ENCODE measurements at places on chromosomes 6 and 20. TPM values are rescaled to one million over a fixed set of nuclear protein-coding genes. Genes with fewer than 3 reads are reported as not detected.

DNA sequence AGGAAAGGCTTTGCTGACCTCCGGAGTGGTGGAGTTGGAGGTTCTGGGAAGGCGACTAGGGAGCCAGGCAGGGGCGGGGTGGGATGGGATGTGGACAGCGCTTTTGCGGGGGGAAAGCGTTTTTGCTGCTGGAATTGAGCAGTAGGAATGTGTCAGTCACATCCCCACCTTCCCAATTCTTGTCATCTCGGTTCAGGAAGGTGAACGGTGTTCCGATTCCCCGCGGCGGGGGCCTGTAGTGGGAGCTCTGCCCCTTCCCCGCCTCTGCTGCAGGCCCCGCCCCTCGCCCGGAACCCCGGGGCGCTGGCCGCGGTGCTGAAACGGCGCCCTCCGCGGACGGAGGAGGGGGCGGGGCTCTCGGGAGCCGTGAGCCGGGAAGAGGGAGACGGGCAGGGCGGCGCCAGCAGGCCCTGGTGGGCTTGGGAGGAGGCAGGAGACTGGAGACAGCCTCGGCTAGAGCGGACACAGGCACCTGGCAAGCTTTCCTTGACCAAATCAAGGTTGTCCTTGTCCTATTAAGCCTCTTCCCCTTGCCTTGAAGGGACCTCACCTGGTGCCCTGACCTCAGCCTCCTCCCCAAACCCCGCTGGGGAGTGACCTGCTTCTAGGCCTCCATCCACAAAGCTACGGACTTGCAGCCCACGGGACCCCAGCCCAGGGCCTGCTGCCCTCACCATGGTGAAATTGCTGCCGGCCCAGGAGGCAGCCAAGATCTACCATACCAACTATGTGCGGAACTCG, at the start of gene LHFPL5:
Gene LHFPL5 (plus strand): TSS at position 357 of the 741 bp plus-strand sequence. CDS start 319 bp downstream, at position 676.
- peak; percentile 39 for DNase-seq

DNA sequence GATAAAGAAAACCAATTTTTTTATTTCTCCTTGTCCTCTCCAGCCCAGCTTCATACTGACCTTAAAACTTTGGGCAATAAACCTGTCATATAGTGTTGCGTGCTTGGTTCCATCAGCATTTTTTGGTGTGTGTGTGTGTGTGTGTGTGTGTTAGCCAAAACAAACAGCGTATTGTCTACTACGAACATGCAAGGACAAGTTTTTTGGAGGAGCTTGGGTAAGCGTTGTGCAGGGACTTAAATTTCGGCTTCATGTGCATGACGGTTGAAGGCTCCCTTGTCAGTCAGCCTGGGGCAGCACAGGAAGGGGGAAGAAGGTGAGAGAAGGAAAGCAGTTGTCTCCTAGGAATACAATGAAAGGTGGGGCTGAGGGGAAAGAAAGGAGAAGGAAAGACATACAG, 62.0 kb upstream of the PAX1 start:
- no peak for DNase-seq

MLIP gene
- 0.68 TPM for polyA plus RNA-seq

- no peak for DNase-seq
These were observed 68.7 kb upstream of the SLC4A11 start for GRCh38 chr20:3307725-3308124.

PSORS1C2 gene
- polyA plus RNA-seq, result not detected

CASS4 gene
- polyA plus RNA-seq, result 3.3 TPM

DNA sequence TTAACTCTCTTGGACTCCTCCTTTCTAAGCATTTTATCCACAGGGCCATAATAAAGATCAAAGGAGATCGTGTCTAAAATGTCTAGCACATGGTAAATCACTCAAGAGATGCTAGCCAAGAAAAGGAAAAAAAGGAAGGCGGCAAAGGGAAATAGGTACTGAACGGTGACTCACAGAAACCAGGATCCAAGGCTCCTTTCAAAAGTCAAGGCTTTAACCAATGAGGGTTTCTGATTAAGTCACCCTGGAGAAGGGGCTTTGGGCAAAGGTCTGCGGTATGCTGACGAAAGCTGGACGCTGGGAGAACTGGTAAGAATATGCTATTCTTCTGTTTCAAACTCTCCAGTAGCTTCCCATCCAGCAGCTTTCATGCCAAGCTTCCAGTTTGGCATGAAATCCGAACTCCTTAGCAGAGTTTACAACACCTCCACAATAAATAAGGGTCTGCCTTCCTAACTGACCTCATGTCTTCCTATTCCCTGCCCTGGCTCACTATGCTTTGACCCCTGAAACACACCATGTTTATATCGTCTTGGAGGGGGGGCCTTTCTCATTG, 1.0 kb downstream of the TOMM34 start:
- no peak for DNase-seq

- peak; percentile 52 for DNase-seq
These were observed 39.4 kb upstream of the RFPL4B start for GRCh38 chr6:112307707-112308106.

DNA sequence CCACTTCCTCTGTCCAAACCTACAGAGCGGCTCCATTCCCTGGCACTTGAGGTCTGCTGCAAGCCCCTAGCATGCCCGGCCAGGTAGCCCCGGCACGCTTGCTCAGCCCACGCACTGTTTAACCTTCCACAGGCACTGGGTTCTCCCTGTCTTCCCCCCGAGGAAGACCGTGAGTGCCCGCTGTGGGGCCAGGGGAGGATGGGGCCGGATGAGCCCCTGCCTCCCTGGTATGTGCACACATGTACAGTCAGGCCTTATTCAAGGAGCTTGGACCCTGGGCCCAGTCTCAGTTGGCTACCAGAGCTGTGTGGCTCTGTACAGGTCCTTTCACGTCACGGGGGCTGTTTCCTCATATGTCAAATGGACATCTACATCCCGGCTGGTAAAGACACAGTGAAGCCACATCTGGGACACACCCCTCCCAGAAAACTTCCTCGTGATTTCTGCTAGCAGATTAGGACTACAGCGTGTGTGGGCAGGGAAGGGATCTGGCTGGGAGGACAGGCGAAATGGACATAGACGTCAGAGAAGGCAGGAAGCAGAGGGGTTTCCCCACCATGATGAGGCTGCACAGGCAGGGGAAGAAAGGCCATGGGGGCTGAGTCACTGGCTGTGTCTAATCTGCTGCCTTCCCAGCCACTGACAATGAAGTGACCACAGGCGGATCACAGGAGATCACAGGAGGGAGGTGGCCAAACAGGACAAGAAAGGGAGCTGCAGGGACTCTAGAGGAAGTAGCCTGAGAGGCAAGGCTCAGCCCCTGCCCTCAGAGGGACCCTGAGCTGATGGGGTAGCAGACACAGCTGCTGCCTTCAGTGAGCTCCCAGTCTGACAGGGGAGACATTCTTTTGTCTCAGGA, 62.9 kb downstream of the MRPL14 start:
- no peak for DNase-seq

DNA sequence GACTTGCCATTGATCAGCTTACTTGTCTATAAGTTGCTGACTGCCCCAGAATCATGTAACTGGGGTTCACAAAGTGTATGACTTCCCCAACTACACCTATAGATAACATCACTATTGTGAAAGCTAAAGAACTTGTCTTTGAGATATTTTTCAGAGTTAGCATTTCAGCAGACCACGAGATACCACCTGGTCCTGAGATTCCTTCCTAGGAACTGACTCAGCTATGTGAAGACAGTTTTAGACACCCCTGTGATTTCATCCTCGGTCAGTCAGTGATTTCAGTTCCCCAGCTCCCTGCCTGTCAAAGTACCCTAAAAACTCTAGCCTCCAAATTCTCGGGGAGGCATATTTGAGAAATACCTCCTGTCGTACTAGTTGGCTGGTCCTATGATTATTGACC, 62.4 kb downstream of the TXNDC5 start:
- no peak for DNase-seq

DNA sequence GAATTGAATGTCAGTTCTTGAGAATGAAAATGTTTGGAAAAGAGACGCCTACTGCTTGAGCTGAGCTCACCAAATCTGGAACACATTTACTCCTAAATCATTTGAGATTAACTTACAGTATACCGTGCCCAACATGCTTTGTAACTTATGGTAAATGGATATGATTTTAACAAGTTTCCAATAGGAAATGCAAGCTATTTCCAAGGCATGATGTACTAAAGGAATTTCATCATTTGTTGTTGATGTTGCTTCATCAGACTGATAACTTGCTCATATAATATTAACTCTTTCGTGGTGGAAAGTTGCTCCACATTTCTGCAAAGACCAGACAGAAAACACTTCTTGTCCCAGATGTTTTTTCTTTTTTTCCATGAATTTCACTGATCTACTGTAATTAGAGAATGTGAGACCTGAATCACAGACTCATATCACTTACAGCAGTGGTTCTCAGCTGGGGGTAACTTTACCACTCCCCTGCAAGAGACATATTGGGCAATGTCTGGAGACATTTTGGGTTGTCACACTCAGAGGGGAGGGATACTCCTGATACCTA, 116.6 kb upstream of the TRAF3IP2 start:
- DNase-seq, result no peak

DNA sequence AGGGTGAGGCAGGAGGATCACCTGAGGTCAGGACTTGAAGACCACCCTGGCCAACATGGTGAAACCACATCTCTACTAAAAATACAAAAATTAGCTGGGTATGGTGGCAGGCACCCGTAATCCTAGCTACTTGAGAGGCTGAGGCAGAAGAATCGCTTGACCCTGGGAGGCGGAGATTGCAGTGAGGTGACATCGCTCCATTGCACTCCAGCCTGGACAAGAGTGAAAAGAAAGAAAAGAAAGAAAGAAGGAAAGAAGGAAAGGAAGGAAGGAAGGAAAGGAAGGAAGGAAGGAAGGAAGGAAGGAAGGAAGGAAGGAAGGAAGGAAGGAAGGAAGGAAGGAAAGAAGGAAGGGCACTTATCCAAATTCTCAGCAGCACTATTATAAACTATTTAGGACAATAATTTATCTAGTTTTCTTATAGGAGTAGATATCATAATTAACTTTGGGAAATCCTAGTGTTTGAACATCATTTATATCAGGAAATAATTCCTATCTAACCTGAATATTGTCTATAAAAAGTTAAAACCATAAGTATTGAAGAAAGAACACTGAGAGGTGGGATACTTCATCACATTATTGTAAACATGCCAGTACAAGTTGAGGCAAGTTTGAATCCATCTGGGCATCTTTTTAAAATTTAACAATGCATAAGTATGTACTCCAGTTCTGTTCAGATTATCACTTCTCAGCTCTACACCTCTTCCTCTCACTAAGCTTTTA, 305.5 kb downstream of the SLC35F1 start:
- DNase-seq, result no peak

DNA sequence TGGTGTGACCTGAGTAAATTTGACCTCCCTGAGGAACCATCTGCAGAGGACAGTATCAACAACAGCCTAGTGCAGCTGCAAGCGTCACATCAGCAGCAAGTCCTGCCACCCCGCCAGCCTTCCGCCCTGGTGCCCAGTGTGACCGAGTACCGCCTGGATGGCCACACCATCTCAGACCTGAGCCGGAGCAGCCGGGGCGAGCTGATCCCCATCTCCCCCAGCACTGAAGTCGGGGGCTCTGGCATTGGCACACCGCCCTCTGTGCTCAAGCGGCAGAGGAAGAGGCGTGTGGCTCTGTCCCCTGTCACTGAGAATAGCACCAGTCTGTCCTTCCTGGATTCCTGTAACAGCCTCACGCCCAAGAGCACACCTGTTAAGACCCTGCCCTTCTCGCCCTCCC, 24.3 kb downstream of the GTSF1L start:
- DNase-seq, result no peak

ZNF343 gene
- 17.3 TPM for polyA plus RNA-seq

DNA sequence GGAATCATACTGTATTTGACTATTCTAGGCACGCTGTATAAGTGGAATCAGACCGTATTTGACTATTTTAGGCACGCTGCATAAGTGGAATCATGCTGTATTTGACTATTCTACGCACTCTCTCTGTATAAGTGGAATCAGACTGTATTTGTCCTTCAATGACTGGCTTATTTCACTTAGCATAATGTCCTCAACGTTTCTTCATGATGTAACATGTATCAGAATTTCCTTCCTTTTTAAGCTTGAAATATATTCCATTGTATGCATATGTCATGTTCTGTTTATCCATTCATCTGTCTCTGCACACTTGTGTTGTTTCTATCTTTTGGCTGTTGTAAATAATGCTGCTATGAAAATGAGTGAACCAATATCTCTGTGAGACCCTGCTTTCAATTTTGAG, 5.7 kb downstream of the CCDC170 start:
- no peak for DNase-seq

DNA sequence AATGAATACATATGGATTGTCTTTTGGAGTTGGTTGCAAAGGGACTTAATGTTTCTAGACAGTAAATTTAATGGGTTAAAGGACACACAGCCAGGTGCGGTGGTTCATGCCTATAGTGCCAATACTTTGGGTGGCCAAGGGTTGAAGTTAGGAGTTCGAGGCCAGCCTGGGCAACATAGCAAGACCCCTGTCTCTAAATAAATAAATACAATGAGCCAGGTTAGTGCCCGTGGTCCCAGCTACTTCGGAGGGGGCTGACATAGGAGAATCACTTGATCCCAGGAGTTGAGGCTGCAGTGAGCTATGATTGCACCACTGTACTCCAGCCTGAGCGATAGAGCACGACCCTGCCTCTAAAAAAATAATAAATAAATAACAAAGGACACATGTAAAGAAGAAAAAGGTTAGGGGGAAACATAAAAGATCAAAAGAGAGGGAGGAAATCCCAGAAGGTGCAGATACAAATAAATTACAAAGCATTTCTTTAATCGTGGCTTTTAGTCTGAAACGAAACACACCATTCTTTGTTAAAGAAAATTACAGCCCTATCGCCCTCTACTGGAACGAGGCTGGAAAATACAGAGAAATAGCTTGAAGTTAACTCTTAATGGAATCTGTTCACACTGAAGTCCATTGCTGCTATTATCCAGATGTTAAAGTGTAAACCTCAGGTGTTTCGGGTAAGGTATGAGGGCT, 42.6 kb upstream of the SCML4 start:
- DNase-seq, result peak; percentile 4

DNA sequence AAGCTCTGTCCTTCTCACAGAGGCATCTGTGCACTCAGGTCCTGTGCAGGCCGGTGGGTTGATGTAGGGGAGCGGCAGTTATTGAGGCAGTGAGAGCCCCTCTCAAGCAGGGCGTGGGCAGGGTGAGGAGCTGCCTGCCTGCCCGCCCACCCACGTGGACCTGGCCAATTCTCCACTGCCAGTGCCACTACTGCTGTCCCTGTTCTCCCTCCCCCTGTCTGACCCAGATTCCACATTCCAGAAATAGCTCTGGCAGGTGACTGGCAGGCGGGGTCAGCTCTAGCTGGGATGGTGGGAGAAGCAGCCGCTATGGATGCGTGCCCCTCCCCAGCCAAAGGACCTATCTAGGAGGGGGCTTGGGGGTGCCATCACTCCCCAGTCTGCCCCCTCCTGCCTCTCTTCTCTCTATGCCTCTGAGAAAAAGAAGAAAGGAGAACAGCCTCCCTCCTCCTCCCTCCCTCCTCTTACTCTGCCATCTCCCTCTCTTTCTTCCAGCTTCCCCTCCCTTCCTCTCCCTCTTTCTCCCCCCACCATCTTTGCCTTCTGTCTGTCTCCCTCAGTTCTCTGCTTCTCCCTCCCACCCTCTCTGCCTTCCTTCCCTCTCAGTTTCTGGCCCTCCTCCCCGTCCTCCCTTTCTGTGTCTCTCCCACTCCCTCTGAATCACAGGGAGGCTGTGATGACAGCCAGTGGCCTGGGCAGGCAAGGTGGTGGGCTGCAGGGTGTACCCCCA, 86.5 kb upstream of the MYL9 start:
- DNase-seq, result no peak

GRCh38 chr6:79042799-79043126, 35.3 kb downstream of the PHIP start:
- no peak for DNase-seq

CDH26 gene
- 0.54 TPM for polyA plus RNA-seq

- DNase-seq, result no peak
These were observed 102.8 kb downstream of the TMEM242 start for GRCh38 chr6:157220485-157220884.

OXT gene
- 0.68 TPM for polyA plus RNA-seq
